ENCODE measurements at places on chromosomes 7 and 10.

DNA sequence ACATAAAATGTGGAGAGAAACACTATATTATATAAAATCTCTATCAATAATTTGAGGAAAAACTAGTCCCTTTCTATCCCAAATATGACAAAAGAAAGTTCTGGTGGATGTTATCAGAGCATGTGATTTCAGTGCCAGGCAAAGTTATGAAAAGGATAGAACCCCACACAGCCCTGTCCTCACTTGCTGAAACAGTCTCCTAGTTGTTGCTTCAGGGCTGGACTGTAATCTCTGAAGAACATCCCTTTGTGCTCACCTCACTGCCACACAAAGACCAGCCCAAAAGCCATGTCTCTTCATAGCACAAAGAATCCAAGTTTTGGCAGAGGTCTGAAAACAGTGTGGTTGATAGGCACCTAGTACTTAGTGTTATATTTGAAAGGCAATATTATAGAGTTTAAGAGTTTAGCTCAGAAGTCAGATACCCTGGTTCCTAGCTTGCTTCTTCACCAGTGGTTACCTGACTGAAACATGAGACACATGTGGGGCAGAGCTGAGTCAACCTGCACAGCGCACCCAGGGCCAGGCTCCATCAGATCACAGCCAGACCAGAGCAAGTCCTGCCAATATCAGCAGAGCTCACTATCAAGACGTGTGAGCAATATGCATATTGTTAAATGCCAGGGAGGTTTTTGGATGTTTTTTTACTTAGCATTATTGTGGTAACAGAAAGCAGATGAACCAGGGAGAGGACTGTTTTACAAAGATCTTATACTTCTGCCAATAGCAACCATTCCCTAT lies 25.0 kb downstream of the CYP3A7 start:
- no peak for DNase-seq

DNA sequence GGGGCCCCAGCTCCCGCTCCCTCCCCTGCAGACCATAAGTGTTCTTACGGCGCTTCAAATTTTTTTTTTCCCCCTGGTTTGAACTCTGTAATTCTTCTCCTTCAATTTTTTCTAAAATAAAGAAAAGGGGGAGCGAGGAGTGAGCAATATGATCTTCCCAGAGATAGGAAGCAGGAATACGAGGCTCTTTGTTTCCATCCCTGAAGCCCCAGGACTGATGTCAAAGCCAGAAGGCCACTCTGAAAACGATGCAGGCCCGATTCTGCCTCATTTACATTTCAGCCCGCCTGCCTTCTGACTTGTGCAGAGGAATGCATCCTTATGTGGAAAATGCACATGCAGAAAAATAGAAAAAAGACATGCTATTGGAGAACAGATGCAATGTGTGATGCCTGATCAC lies 401.5 kb upstream of the MKI67 start:
- DNase-seq, result no peak

- DNase-seq, result no peak
Observed at GRCh38 chr10:64626924-64627323, 1105.7 kb downstream of the REEP3 start.

DNA sequence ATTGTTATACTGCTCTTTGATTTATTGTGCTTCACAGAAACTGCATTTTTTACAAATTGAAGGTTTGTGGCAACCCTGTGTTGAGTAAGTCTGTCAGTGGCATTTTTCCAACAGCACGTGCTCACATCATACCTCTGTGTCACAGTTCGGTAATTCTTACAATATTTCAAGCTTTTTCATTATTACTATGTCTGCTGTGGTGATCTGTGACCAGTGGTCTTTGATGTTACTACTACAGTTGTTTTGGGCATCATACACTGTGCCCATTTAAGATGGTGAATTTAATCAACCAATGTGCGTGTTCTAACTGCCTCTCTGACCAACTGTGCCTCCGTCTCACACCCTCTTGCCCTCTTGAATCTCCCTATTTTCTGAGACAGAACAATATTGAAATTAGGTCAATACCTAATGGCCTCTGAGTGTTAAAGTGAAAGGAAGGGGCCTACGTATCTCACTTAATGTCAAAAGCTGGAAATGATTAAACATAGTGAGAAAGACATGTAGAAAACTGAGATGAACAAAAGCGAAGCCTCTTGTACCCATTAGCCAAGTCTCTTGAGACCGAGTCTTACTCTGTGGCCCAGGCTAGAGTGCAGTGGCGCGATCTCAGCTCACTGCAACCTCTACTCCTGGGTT lies 20.2 kb upstream of the ASL start:
- DNase-seq, result no peak

- no peak for DNase-seq
Observed at GRCh38 chr10:35720366-35720765, 78.3 kb upstream of the FZD8 start.

GRCh38 chr7:46162609-46163008 lies 241.5 kb upstream of the IGFBP3 start:
- DNase-seq, result no peak

- DNase-seq, result no peak
Observed at GRCh38 chr10:12503311-12503710, 154.0 kb downstream of the CAMK1D start.

- DNase-seq, result no peak
Observed at GRCh38 chr7:882336-883035, 6.1 kb downstream of the GET4 start.

DNA sequence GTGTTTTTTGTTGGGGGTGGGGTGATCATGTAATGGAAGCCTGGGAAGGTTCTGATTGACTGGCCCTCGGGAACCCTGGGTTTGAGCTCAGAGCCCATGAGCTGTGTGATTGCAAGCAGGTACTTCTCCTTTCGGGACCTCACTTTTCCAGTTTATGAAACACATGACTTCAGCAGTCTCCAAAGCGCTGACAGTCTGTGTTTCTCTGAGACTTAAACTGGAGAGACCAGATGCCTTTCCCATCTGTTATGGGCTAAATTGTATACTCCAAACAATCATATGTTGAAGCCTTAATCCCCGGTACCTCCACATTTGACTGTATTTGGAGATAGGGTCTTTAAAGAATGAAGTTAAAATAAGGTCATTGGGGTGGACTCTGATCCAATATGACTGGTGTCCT lies 493.6 kb downstream of the GALNT17 start:
- no peak for DNase-seq

DNA sequence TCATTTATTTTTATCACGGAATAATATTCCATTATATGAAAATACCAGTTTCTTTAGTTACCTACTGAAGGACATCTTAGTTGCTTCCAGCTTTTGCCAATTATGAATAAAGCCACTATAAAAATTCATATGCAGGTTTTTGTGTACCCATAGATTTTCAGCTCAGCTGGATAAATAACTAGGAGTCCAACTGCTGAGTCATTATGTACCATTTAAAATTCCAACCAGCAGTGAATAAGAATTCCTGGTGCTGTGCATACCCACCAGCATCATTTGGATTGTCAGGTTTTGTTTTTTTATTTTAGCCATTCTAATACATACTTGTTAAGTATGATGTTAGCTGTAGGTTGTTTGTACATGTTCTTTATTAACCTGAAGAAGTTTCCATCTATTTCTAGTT lies 14.5 kb downstream of the FAM24B start:
- no peak for DNase-seq

DNA sequence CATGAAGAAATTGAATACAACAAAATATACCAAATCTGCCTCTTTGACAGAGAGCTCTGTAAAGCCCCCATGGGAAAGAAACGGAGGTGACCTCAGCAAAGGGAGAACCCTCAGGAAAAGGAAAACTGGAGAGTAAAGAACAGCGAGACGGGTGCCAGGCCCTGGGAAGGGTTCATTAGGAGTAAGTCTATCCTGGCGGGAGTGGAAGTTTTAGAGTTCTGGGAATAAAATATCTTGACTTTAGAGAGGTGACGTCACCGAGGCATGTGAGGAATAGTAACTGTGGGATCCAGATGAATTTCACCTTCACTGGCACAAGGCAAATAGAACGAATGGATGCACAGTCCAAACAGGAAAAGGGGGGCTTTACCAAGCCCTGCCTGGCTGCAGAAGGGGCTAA lies 362.8 kb upstream of the IGFBP3 start:
- no peak for DNase-seq

DNA sequence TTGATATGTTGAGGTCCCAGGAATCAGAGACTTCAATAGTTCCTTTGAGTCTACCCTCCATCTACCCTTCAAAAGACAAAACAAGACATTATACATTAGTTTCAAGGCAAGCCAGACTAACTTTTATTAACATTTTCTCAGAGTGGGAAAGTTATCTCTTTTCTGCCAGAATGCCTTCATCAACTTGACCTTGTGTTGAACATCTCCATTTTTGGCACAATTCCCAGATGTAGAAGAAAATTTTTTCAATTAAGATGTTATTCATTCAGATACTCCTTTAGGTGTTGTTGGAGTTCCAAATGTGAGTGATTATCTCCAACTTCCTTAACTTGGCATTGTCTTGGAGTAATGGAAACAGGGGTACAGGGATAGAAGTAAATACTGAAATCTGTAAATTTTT lies 59.1 kb downstream of the NRF1 start:
- no peak for DNase-seq

DNA sequence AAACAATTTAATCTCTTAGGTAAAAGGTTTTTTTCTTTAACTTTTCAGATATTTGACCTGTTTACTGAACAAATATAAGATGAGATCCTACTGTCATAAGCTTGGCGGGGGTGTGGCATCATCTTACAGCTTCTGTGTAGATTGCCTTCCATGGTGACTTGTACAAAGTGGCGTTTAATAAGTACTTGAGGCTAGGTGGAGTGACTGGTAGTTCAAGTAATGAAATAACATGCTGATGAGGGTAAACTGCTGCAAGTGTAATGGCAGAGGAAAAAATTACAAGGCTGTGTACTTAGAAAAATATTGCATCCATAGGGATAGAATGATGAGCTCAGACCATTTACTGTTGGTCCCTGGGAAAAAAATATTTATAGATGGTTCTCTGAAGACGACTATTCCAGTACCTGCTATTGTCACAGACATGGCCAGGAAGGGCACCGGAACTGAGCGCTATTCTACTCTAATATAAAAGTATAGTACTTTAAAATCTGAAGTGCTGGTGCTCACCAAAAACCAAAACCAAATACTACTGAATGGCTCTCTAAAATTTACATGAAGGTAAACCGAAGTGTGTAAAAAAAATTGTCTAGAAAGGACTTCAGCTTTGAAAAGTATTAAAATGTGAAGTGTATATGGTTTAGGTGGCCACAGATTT lies 42.4 kb downstream of the DNAH11 start:
- DNase-seq, result no peak

DNA sequence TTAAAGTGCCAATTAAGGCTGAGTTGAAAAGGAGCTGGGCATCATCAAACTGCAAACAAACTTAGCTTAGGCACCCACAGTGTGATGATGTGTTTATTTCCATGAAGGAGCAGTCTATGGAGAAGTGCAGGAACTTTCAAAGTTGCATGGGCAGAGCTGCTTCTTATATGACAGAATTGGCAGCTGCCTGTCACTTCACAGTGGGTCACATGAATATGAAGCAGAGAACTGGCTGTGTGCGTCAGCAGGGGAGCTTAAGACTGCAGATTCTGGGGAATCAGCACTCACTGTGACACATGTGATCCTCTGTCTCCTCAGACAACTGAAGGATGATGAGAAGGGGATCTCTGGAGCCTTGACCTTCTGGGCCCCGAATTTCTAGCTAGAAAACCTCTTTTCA lies 36.6 kb downstream of the RBM28 start:
- no peak for DNase-seq

DNA sequence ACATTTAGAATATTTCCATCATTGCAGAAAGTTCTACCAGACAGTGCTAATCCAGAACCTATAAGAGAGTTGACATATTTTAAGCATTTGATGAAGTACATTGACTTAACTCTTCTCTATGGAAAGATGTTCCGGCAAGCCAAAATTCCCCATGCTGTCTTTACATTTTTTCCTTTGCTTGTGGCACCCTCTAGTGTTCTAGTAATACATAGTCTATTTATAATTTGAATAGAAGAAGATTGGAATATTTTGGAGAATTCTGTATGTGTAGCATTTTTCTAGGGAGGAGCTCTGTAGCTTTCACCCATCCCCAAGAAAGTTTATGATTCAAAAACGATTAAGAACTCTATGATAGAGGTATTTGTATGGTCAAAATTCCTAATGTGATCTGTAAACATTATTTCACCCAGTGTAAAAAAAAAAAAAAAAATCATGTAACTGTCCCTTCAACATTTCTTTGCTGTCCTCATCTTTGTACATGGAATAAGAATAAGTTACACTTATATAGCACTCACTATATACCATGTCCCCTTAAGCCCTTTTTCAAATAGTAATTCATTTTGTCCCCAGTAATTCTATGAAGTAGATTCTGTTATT lies 33.2 kb downstream of the NRF1 start:
- peak; percentile 4 for DNase-seq

DNA sequence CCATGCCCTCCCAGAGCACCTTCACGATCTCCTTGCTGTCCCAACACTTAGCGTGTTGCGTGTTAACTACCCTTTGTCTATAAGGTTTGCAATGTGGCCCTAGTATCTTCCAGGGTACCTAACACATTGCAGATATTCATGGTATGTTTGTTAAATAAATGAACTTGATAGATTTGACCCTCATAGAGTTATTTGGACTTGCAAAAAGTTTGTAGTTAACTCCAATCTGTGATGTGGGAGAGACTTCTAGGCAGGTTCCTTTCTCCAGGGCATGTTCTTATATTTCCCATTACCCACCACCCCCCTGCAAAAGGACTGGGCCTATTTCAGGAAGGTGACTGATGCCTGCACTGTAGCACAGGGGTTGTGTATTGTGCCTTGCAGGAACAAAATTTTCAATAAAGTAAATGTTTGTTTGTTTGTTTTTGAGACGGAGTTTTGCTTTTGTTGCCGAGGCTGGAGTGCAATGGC lies 612 bp downstream of the HILPDA start:
- DNase-seq, result no peak

- no peak for DNase-seq
Observed at GRCh38 chr7:139687211-139687954, 90.4 kb downstream of the HIPK2 start.

DNA sequence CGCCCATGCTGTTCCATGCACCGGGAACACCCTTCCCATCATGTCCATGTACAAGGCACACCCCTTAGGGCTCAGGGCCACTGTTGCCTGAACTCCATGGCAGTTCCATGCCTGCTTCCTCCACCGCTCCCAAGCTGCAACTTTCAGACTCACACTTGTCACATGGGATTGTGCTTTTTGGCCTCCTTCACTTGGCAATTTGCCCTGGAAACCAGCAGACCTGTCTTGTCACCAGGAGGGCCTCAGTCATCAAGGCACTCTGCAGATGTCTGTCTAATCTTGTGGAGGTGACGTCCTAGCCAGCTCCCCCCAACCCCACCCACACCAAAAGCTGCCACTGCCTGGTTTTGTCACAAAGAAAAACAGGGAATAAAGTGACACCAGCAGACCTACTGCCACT lies 47.5 kb downstream of the CARD11 start:
- DNase-seq, result no peak

DNA sequence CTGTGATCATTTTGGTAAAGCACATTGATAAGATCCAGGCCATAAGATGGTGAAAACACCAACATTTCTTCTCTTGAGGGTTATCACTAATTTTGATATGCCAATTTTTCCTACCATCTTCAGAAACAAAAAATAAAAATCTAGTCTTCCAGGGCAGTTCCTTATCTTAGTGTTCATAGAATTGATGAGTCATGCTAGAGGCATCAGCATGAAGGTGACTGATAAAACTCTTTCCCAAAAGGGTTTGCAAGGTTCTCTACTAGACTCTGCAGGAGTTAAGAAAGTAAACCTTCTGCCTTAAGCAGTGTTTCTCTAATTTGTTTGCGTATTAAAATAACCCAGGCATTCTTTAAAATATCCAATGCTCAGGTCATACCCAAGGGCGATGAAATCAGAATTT lies 483.1 kb upstream of the CNTNAP2 start:
- no peak for DNase-seq

- no peak for DNase-seq
Observed at GRCh38 chr10:22259280-22259679, 41.5 kb upstream of the EBLN1 start.

GRCh38 chr10:49240946-49241345 lies 52.8 kb upstream of the TMEM273 start:
- DNase-seq, result no peak

Measured in memory B cell (primary cell).